Activated T-cell treated with anti-CD3 and anti-CD28 coated beads, Interleukin-2, amount 50 U/mL, for 24 hours (primary cell): ENCODE measurements at places on chromosomes 4 and X.

- no peaks in the 10 kb centered on the region for H3K4me1 ChIP-seq
- no peak overlapping the region for H3K4me3 ChIP-seq
- no peak for DNase-seq
- no peaks in the 10 kb centered on the region for H3K27me3 ChIP-seq
Measured at GRCh38 chr4:180455226-180455625, 1788.0 kb upstream of the TENM3 start.

- no peaks in the 10 kb centered on the region for H3K36me3 ChIP-seq
- no peak for DNase-seq
- no peak overlapping the region for H3K4me3 ChIP-seq
- no peak overlapping the region for H3K27ac ChIP-seq
- H3K4me1 ChIP-seq = no peaks in the 10 kb centered on the region
Measured at GRCh38 chr4:95141361-95141760, 383.6 kb downstream of the BMPR1B start.

DNA sequence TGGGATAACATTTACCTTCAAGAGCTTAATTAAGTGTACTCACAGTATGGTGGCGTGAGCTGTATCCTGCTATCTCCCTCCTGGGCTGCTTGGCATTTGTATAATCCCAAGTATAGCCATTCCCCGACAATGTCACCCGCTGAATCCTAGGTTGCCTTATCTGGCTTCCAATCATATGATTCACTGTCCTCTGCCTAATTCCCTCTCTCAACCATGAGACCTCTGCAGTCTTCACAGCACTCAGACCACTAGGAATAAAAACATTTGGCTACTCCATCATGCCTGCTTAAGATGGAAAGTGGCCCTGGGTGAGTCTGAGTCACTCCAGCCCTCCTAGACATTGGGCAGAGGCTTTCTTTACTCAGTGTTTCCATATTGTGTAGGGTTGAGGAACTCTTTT is 28.9 kb upstream of the WDFY3 start:
- H3K27me3 ChIP-seq = no peaks in the 10 kb centered on the region
- no peak overlapping the region for H3K27ac ChIP-seq
- no peak overlapping the region for H3K4me3 ChIP-seq
- H3K36me3 ChIP-seq = no peaks in the 10 kb centered on the region

- DNase-seq = no peak
- H3K4me3 ChIP-seq = no peak overlapping the region
- peaks cover 19% of the 10 kb centered on the region for H3K36me3 ChIP-seq
Measured at GRCh38 chrX:38275615-38276014, 51.7 kb downstream of the RPGR start.

DNA sequence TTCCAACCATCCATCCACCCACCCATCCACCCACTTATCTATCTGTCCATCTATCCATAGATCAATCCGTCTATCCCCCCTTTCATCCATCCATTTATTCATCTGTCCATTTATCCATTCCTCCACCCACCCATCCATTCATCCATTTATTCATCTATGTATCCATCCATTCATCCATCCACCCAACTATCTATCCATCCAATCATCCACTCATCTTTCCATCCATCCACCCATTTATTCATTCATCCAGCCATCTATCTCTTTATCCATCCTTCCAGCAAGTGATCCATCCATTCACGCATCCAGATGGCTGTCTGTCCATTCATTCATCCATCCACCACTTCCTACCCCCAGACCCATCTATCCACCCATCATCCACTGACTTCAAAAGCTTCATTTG is 84.0 kb upstream of the CD99 start:
- H3K27me3 ChIP-seq = no peaks in the 10 kb centered on the region
- DNase-seq = no peak
- peaks cover 43% of the 10 kb centered on the region for H3K4me1 ChIP-seq

DNA sequence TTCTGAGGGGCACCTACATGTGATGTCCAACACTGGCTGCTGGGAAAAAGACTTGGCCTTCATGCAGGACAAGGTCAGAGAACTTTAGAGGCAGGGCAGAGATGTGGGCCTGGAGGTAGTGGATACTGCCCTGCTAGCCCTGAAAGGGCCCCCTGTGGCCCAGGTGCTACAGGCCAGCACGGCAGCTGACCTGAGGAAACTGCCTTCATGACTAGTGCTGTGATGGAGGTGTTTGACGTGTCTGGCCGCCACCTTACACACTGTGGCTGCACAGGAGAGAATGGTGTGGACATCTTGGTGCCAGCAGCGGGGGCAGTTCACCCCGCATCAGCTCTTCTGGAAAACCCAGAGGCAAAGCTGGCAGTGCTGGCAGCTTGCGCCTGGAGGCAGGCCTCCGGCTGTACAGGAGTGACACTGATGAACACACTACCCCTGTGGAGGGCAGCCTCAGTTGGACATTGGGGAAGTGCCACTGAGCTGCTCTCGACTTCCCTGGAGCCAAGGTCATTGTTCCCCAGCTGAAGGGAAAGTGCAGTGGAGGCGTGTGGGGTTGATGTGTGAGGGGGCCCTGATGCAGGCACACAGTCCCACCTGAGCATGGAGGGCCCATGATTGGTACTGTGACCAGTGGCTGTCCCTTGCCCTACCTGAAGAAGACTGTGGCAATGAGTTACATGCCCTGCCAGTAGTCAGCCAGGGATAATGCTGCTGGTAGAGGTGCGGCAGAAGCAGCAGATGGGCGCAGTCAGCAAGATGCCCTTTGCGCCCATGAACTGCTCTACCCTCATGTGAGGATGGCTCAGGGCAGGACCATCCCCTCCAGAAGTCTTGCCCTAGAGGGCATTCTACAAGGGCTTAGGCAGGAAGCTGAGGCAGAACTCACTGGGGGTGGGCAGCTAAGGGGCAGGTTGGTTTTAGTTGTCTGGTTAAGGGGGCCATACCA is 36.9 kb downstream of the COQ2 start:
- peaks cover 14% of the 10 kb centered on the region for H3K4me1 ChIP-seq
- DNase-seq = no peak
- no peaks in the 10 kb centered on the region for H3K36me3 ChIP-seq

GRCh38 chr4:172983631-172984030 is 185.0 kb upstream of the GALNT7 start:
- no peaks in the 10 kb centered on the region for H3K36me3 ChIP-seq
- H3K27ac ChIP-seq = no peak overlapping the region
- H3K4me3 ChIP-seq = no peak overlapping the region
- no peaks in the 10 kb centered on the region for H3K4me1 ChIP-seq
- DNase-seq = no peak

DNA sequence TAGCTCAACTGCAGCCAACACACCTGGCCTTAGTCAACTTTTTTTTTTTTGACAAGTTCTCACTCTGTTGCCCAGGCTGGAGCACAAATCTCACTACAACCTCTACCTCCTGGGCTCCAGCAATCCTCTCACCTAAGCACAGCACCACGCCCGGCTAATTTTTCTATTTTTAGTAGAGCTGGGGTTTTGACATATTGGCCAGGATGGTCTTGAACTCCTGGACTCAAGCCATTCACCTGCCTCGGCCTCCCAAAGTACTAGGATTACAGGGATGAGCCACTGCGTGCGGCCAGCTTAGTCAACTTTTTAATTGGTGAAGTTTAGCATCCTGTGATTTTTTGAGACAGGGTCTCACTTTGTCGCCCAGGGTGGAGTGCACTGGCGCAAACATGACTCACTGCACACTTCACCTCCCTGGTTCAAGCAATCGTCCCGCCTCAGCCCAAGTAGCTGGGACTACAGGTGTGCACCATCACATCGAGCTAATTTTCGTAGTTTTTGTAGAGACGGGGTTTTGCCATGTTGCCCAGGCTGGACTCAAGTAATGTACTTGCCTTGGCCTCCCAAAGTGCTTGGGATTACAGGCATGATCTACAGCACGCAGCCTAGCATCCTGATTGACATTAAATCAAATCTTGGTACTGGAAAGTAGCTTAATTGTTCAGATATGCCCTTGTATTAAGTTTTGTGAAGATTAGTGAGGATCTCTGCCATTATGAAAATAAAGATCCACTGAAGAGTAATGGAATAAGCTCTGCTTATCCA is 8.3 kb downstream of the HNRNPDL start:
- H3K36me3 ChIP-seq = peaks cover 50% of the 10 kb centered on the region
- DNase-seq = no peak
- peaks cover 40% of the 10 kb centered on the region for H3K4me1 ChIP-seq
- peaks cover 11% of the 10 kb centered on the region for H3K27me3 ChIP-seq
- H3K27ac ChIP-seq = peak overlapping the region; percentile 12

DNA sequence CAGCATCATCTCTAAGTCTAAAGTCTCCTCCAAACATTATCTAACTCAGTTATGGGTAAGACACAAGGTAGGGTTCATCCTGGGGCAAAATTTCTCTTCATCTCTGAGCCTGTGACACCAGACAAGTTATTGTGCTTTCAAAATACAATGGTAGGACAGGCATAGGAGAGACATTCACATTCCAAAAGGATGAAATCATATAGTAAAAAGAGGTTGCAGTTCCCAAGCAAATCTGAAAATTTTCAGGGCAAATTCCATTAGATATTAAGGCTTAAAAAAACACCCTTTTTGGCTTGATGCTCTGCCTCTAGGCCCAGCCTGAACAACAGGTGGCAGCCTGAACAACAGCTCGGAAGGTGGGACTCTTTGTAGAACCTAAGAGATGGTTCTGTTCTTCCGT is 448.3 kb upstream of the SLIT2 start:
- no peaks in the 10 kb centered on the region for H3K4me1 ChIP-seq
- H3K27ac ChIP-seq = no peak overlapping the region
- no peak overlapping the region for H3K4me3 ChIP-seq
- no peaks in the 10 kb centered on the region for H3K27me3 ChIP-seq
- no peaks in the 10 kb centered on the region for H3K36me3 ChIP-seq
- no peak for DNase-seq

GRCh38 chr4:26275281-26275680 is 45.5 kb upstream of the RBPJ start:
- H3K36me3 ChIP-seq = no peaks in the 10 kb centered on the region
- H3K4me3 ChIP-seq = no peak overlapping the region

- no peaks in the 10 kb centered on the region for H3K4me1 ChIP-seq
- H3K36me3 ChIP-seq = no peaks in the 10 kb centered on the region
- DNase-seq = no peak
- no peaks in the 10 kb centered on the region for H3K27me3 ChIP-seq
- H3K27ac ChIP-seq = no peak overlapping the region
Measured at GRCh38 chr4:135382280-135382959, 1180.8 kb upstream of the PABPC4L start.

GRCh38 chr4:113147498-113148111 is 98.2 kb downstream of the ANK2 start:
- H3K4me1 ChIP-seq = peaks cover 5% of the 10 kb centered on the region
- H3K27me3 ChIP-seq = no peaks in the 10 kb centered on the region
- no peak for DNase-seq
- H3K36me3 ChIP-seq = no peaks in the 10 kb centered on the region

- no peak for DNase-seq
- peaks cover 78% of the 10 kb centered on the region for H3K27me3 ChIP-seq
- no peak overlapping the region for H3K4me3 ChIP-seq
- no peaks in the 10 kb centered on the region for H3K36me3 ChIP-seq
- H3K27ac ChIP-seq = no peak overlapping the region
- peaks cover 16% of the 10 kb centered on the region for H3K4me1 ChIP-seq
Measured at GRCh38 chr4:76694056-76694455, 203.9 kb downstream of the SOWAHB start.

DNA sequence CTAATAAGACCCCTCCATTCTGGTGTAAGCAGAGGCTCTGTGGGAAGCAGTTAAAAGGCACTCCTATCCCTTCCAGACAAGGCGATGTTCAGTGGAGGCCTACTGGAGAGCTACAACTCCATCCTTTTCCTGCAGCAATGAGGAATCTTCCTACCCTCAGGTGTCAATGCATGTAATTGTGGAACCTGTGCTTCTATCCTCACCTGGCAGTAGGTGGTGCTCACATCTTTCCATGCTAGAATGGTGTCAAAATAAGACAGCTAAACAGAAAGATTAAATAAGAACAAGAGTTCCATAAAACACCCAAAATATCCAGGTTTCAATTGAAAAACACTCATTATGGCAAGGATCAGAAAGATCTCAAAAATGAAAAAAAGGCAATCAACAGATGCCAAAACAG is 224.6 kb downstream of the IL15 start:
- H3K27me3 ChIP-seq = no peaks in the 10 kb centered on the region
- H3K36me3 ChIP-seq = no peaks in the 10 kb centered on the region
- H3K4me1 ChIP-seq = no peaks in the 10 kb centered on the region
- no peak for DNase-seq
- H3K27ac ChIP-seq = no peak overlapping the region
- H3K4me3 ChIP-seq = no peak overlapping the region

DNA sequence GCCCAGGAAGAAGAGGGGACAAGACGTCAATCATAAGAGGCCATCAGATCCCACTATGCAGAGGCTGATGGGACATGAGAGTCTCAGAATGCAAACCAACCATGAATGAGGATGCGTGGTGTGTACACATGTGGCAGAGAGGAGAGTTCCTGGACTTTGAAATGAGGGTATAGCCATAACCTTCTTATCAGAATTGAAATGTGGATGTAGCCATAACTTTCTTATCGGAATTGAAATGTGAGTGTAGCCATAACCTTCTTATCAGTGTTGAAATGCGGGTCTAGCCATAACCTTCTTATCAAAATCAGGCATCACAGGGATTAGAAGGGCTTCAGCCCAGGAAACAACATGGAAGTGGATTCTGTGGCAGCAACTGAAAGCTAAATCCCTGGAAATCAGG is 415.5 kb upstream of the FAT1 start:
- no peaks in the 10 kb centered on the region for H3K4me1 ChIP-seq
- H3K27me3 ChIP-seq = no peaks in the 10 kb centered on the region
- no peaks in the 10 kb centered on the region for H3K36me3 ChIP-seq
- H3K4me3 ChIP-seq = no peak overlapping the region
- no peak overlapping the region for H3K27ac ChIP-seq
- DNase-seq = no peak

DNA sequence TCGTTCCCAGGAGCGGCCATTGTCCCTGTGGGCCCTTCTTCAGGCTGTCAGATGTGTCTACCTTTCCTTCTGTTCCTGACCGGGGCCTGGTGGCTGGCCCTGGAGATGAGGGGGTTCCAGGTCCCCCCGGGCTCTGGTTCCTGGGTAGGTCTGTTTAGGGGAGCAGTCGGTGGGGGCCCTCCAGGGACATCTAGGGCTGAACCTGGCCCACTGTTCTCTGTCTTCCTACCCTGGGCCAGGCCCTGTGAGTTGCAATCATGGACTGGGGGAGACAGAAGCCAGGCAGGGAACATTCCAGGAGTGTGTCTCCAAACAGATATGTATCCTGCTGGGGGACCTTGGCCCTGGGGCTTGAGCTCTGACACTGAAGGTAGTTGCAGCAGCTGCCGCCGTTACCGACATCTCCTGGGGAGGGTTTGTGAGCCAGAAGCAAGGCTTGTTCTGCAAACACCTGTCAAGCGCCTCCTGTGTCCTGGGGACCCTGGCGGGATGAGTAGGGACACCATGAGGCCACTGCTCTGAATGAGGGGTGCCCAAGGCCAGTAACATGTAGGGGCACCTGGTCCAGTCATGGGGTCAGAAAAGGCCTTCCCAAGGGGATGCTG is 49.5 kb upstream of the ADRA2C start:
- H3K4me1 ChIP-seq = no peaks in the 10 kb centered on the region
- no peak overlapping the region for H3K27ac ChIP-seq
- H3K36me3 ChIP-seq = no peaks in the 10 kb centered on the region
- H3K27me3 ChIP-seq = peaks cover 40% of the 10 kb centered on the region

GRCh38 chrX:47573341-47574075 is 8.7 kb upstream of the TIMP1 start:
- H3K4me3 ChIP-seq = no peak overlapping the region
- DNase-seq = no peak
- peaks cover 13% of the 10 kb centered on the region for H3K4me1 ChIP-seq
- peak overlapping the region; percentile 56 for H3K27ac ChIP-seq
- peaks cover 46% of the 10 kb centered on the region for H3K27me3 ChIP-seq

- H3K27ac ChIP-seq = peak overlapping the region; percentile 96
- peak; percentile 49 for DNase-seq
- peaks cover 26% of the 10 kb centered on the region for H3K36me3 ChIP-seq
- peaks cover 74% of the 10 kb centered on the region for H3K4me1 ChIP-seq
- no peaks in the 10 kb centered on the region for H3K27me3 ChIP-seq
- peak overlapping the region; percentile 82 for H3K4me3 ChIP-seq
Measured at GRCh38 chrX:19799319-19800182, 87.8 kb downstream of the SH3KBP1 start.
